ENCODE measurements at places on chromosomes 16 and 17.

- DNase-seq, result no peak
Observed at GRCh38 chr17:49986396-49987289, 8.4 kb downstream of the DLX3 start.

- DNase-seq, result no peak
Observed at GRCh38 chr17:79948945-79949655, 86.6 kb downstream of the TBC1D16 start.

- no peak for DNase-seq
Observed at GRCh38 chr17:61757168-61757567, 106.2 kb downstream of the BRIP1 start.

- DNase-seq, result no peak
Observed at GRCh38 chr17:10871914-10872313, 34.0 kb upstream of the PIRT start.

DNA sequence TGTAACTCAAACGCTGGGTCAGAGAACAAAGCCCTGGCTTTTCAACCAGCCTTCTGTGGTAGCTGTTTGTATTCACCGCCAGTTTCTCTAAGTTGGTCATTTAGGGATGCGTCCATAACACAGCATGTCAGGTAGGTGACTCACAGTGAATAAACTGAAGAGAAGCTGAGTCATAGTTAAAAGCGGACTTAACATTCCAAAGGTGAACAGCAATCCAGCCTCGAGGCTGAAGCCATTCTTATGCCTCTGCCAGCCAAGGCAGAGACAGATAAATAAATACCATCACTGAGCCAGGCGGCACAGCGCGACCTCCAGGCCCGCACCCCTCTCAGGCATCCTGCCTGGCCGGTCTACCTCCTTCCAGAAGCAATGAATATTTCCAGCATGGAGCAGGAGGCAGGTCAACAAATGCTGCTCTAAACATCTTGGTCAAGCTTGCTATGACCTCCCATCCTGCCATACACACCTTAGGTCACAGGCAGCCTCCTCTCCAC is 12.4 kb upstream of the CACNG4 start:
- DNase-seq, result no peak

- no peak for DNase-seq
Observed at GRCh38 chr17:56740481-56740880, 93.2 kb downstream of the C17orf67 start.

DNA sequence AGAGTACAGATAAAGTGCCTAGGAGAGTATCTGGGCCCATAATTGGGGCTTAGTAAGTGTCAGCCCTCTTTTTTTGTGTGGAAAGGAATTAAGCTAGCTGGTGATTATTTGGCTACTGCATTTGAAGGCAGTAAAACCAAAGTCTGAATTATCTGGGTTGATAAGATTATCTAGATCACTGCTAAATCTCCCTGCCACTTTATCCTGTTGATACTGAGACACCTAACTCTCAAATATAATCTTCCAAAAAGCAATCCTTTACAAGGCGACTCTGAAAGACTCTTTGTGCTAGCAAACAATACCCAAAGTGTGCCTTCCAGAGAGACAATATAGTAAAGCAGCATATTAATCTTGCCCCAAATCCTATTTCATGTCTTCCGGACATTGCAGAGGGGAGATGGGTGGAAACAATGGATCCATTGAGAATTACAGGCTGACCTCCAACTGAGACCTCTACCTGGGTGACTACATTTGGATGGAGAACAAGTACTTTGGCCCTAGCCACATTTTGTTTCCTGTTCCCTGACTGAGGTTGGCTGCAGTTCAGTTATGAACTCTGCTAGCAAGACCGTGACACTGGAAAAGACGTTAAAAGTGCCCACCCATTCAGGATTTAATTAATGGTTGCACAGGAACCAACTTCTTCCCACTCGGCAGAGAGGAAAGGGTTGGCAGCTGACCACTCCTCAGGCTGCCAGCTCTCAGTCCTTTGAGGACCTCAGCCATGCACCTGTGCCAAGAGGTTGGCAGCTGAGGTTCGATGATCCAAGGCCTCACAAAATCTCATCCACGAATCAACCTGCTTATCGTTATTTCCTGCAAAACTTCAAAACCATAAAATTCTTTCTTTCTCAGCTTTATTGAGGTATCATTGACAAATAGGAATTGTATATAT is 72.6 kb downstream of the SYCE1L start:
- no peak for DNase-seq

DNA sequence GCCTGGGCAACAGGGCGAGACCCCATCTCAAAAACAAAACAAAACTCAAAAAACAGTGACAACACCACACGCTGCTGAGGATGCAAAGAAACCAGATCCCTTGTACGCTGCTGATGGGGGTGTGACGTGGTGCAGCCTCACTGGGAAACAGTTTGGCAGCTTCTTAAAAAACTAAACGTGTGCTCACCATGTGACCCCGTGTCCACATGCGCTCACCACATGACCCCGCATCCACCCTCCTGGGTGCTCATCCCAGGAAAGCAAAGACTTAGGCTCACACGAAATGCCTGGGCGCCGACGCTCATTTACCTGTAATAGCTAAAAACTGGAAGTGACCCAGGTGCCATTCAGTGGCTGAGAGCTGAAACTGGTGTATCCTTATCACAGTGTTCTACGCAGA is 19.9 kb upstream of the RPL13 start:
- no peak for DNase-seq

- no peak for DNase-seq
Observed at GRCh38 chr17:34259146-34259545, 4.1 kb downstream of the CCL2 start.

DNA sequence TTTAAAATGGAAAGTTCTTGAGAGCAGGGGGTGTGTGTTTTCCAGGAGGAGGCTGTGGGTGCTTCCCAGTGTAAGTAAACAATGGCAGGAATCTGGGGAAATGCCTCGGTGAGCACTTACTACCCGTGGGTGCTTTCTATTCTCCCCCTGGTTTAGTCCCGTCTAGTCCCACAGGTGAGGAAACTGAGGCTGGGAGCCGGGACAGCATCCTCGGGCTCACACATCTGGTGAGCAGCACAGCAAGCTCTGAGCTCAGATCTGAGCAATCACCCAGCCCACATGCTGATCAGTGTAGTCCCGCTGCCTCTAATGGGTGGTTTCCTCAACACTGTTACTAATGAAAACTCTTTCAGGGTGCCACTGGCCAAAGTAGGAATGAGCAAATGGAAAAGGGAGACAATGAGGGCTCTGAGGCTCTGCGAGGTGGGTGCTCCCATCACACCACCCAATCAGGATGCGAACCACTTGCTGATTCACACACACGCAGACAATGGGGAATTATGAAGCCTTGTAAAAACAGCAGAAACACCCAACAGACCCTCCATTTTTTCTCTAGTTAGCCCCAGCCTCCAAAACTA is 202.6 kb downstream of the PARN start:
- DNase-seq, result no peak

GRCh38 chr17:41054025-41054424 is 1.0 kb downstream of the KRTAP2-2 start:
- DNase-seq, result no peak

DNA sequence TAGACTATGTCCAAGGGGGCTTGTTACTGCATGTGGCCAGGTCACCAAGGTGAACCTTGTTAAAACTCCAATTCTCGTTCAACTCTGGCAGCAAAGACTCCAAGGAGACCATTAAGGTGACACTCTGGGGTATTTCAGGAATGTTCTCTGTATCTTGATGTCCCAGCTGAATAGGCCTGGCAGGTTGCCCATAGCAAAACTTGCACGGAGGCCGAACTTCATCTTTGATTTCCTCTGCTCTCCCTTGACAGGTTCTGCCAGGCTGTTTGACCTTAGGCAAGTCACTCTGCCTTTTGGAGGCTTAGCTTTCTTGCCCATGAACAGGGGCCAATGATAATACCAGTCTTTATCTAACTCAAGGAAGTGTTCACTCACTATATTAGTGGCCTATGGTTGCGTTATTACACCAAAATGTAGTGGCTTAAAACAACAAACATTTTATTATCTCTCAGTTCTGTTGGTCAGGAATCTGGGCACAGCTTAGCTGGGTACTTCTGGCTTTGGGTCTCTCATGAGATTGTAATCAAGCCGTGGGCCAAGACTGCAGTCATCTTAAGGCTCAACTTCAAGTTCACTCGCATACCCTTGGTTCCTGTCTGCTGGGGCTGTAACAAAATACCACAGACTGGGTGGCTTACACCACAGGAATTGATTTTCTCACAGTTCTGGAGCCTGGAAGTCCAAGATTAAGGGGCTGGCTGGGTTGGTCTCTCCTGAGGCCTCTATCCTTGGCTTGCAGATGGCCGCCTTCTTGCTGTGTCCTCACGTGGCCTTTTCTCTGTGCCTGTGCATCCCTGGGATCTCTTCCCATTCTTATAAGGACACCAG is 168.5 kb downstream of the UTP18 start:
- DNase-seq, result no peak

GRCh38 chr17:34009912-34010311 is 245.2 kb upstream of the CCL2 start:
- no peak for DNase-seq

DNA sequence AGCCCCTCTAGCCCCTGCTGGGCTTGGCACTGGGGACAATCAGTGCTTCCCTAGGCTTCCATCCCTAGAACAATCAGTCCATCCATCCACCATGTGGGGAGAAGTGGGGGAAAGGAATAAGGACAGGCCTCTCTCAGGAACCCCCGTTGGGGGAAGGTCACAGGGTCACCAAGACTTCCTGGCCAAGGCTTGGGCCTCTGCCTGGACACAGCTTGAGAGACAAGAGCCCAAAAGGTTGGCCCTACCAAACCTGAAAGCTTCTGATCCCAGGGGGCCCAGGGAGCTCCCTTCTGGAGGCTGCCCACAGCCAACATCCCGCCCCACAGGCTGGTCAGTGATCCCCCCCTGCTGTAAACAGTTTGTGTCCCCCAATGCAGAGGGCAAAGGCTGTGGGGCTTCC is 16.2 kb upstream of the MTMR4 start:
- no peak for DNase-seq

- no peak for DNase-seq
Observed at GRCh38 chr16:12205378-12206097, 229.0 kb downstream of the SNX29 start.

DNA sequence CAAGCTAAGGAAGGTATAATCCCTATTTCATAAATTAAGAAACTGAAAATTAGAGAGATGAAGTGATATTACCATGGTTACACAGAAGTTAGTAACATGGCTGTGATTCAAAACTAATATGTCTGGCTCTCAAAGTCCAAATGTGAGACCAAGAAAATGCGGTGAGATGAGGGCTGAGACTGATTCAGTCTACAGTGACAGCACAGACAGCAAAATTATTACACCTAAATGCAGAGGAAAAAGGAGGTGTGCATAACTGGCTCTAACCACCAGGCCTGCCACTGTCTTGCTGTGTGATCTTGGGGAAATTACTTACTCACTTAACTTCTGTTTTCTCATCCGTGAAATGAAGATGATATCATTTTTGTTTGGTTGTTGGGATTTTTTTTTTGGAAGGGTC is 270.0 kb upstream of the SOX9 start:
- DNase-seq, result no peak

DNA sequence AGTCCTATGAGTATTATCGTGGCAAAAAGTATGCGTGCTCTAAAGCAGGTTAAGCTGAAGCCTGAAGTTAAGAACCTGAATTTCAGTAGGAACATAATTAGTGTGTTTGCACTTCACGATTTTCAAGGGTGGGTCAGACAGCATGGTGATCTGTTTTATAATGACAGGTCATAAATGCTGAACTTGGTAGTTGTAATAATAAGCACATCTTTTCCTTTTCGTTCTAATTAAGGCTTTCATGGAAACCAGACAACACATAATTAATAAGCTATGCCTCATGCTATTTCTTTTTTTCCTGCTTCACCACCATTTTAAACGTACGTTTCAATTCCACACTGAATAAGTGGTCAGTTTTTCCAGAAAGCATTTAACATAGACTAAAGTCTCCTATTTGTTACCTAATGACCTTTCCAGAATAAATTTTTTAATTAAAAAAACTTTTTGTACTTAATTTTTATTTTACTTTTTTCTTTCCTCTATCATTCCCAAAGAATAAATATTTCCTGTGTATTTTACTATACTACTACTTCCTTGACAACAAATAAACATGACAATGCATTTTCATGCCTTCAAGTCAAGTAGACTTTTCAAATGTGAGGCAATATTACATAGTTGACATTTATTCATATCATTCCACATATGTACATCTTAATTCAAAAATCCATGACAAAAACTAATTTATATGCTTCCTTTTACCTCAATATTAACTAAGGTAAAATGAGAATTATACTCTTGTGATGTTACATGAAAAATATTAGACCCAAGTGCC is 22.4 kb downstream of the CMC2 start:
- no peak for DNase-seq

- DNase-seq, result no peak
Observed at GRCh38 chr17:14803826-14804225, 461.3 kb downstream of the PMP22 start.

- DNase-seq, result no peak
Observed at GRCh38 chr16:67657751-67658518, 2.1 kb downstream of the ACD start.

DNA sequence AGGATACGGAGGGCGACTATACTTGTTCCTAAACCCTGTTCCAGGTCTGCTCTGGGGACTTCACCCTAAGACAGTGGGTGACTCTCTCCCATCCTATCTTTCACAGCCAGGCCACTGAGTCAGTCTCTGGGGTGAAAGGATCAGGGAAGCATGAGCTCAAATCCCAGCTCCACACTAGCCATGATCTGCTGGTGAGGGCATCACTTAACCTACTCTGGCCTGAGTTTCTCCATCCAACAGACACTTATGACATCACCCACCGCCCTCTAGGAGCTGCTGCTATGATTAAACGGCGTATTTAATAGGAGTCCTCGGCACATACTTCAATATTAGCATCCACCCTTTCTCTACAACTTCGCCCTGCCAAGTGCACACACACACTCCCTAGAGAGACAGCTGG is 10.1 kb downstream of the GAST start:
- no peak for DNase-seq

GRCh38 chr16:56985962-56986360 is 3.4 kb upstream of the NLRC5 start:
- DNase-seq, result no peak

DNA sequence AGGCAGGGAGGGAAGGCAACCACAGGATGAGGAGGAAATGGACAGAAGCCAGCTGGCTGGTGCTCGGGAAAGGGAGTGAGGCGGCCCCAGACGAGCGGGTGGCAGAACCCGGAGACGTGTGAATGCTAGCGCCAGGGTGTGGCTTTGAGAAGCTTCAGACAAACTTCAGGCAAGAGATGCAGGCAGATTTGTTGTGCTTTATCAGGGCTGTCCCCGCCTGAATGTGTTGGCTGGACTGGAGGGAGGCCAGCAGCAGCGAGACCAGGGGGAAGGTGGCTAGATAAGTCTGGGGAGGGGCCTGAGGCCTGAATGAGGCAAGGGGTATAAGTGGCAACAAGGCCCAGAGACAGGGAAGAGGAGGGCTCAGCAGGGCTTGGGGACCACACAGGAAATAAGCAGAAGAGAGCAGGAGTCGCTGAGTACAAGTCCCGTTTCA is 22.0 kb downstream of the CAMKK1 start:
- no peak for DNase-seq

GRCh38 chr16:3187798-3188674 is at the start of gene OR1F1:
Gene OR1F1 (plus strand): TSS chr16:3188204.
- DNase-seq, result no peak

- DNase-seq, result no peak
Observed at GRCh38 chr17:52383493-52384100, 225.1 kb upstream of the CA10 start.
